ENCODE measurements at places on chromosomes 16 and 17.

DNA sequence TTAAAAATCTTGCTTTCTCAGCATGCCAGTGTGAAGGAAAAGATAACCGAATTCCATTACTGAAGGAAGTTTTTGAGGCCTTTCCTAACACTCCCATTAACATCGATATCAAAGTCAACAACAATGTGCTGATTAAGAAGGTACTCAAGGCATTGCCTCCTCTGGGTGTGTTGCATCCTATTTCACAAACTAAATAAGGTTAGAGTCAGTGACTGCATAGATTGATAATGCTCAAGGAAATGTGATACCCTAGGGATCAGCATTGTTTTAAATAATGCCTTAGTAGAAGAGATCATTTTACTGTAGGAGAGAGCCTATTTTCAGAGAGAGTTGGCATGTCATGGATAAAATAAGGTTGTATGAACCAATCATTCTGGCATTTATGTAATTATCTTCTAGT lies 36.8 kb downstream of the GDPD1 start:
- no peak for DNase-seq

GRCh38 chr16:4743226-4743878 lies 9.0 kb downstream of the DNAAF8 start:
- peak; percentile 26 for DNase-seq

DNA sequence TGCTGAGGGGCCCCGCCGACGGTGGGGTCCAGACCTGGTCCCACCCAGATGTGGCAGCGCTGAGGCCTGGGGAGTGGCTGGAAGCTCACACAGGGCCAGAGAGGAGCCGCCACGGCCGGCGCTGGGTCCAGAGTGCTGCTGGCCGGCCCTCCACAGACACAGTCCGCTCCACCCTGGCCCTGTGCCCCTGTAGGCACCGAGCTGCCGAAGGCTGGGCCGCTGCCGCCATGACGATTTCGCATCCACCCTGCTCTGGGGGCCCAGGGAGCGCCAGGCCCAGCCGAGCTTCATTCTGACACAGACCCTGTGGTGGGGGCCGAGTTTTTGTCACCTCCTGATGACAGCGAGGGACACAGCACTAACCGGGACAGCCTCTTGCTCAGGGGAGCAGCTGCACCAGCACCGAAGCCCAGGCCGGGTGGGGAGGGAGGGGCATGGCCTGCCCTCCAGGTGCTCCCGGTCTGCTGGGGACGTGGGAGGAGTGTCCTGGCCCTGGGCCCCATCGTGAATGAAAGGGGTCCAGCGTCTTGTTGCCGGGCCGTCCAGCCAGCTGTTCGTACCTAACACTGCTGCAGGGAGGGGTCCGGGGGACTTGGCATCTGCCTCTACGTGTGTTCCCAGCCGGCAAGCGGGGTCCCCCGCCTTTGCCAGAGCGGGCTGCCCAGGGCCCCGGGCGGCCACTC lies 27.1 kb upstream of the SSTR5 start:
- no peak for DNase-seq

- peak; percentile 64 for DNase-seq
Measured at GRCh38 chr17:72404872-72405271, 284.1 kb downstream of the SOX9 start.

- no peak for DNase-seq
Measured at GRCh38 chr17:29060475-29060874, 17.5 kb downstream of the PIPOX start.

DNA sequence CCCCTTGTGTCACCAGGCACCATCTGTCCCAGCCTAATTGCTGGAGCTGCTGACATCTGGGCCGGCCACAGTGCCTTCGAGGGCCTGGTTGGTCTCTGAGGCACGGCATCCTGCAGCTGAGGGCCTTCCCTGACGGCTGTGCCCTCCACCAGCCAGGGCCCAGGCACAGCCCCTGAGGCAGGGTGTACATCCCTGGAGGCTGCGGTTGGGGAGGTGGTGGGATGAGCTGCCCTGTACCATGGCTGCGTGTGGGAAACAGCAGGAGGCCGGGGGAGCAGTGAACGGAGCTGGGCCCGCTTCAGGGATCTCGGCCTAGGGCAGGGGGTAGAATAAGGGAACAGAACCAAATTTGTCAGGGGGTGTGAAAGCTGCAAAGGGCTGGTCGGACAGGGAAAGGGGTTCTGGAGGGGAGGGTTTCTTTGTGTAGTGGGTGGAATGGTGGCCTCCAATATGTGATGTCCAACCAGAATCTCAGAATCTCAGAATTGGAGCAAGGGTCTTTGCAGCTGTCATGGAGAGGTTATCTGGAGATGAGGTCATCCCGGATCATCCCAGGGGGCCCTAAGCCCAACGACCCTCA lies 10.0 kb upstream of the SLC38A10 start:
- no peak for DNase-seq

Measured in GM03348 (cell line).